ENCODE measurements at places on chromosomes 3 and 15. TPM values are rescaled to one million over a fixed set of nuclear protein-coding genes. Genes with fewer than 3 reads are reported as not detected.

CYP1A2 gene
- 0.19 TPM for total RNA-seq

AHSG gene
- not detected for total RNA-seq

CSPG4 gene
- total RNA-seq: 5.6 TPM

VWA5B2 gene
- 0.66 TPM for total RNA-seq

ADAMTS9 gene
- 9.7 TPM for total RNA-seq

GPR156 gene
- total RNA-seq: 1.1 TPM

LPCAT4 gene
- 14.2 TPM for total RNA-seq

DPPA2 gene
- 0.21 TPM for total RNA-seq

CD47 gene
- 107 TPM for total RNA-seq

ASB14 gene
- total RNA-seq: 2.2 TPM

VEPH1 gene
- 3.0 TPM for total RNA-seq

CD276 gene
- total RNA-seq: 28.0 TPM

IL1RAP gene
- 5.2 TPM for total RNA-seq

MON1A gene
- 10.4 TPM for total RNA-seq

CD96 gene
- total RNA-seq: 0.46 TPM

ITGA11 gene
- total RNA-seq: 1.6 TPM

SMCO1 gene
- not detected for total RNA-seq

DPP8 gene
- 36.4 TPM for total RNA-seq

ACTC1 gene
- total RNA-seq: 0.22 TPM

CDC25A gene
- 14.7 TPM for total RNA-seq

ISL2 gene
- 0.49 TPM for total RNA-seq

IL5RA gene
- total RNA-seq: 0.43 TPM

SHC4 gene
- total RNA-seq: 3.3 TPM

SLC9A9 gene
- total RNA-seq: 14.9 TPM

GOLGA8S gene
- 0.19 TPM for total RNA-seq

JMJD7 gene
- 2.0 TPM for total RNA-seq

MUC4 gene
- 0.76 TPM for total RNA-seq

LRRC49 gene
- total RNA-seq: 11.7 TPM

FBXL2 gene
- total RNA-seq: 22.9 TPM

C15orf62 gene
- total RNA-seq: 4.9 TPM

TOPAZ1 gene
- total RNA-seq: not detected

MYO5C gene
- 0.36 TPM for total RNA-seq

CCR5 gene
- 0.59 TPM for total RNA-seq

FGF12 gene
- 29.1 TPM for total RNA-seq

RNU5B-1 gene
- total RNA-seq: under 0.01 TPM

GOLGA6L7 gene
- 0.84 TPM for total RNA-seq

C3orf22 gene
- 0.15 TPM for total RNA-seq

TM4SF18 gene
- 0.05 TPM for total RNA-seq

MEX3B gene
- total RNA-seq: 23.8 TPM

PP2D1 gene
- 0.85 TPM for total RNA-seq

SPSB4 gene
- 35.9 TPM for total RNA-seq

NMB gene
- total RNA-seq: 2.7 TPM

KBTBD12 gene
- 0.08 TPM for total RNA-seq

SPESP1 gene
- not detected for total RNA-seq

TTLL13 gene
- total RNA-seq: 0.52 TPM

ATP13A4 gene
- total RNA-seq: 1.8 TPM

FRMD4B gene
- total RNA-seq: 18.6 TPM

CFAP44 gene
- total RNA-seq: 3.5 TPM

RPUSD2 gene
- 13.5 TPM for total RNA-seq
